Renal cortical epithelial cell (primary cell): ENCODE measurements at places on chromosomes 13 and 19. TPM values are rescaled to one million over a fixed set of nuclear protein-coding genes. Genes with fewer than 3 reads are reported as not detected.

DNA sequence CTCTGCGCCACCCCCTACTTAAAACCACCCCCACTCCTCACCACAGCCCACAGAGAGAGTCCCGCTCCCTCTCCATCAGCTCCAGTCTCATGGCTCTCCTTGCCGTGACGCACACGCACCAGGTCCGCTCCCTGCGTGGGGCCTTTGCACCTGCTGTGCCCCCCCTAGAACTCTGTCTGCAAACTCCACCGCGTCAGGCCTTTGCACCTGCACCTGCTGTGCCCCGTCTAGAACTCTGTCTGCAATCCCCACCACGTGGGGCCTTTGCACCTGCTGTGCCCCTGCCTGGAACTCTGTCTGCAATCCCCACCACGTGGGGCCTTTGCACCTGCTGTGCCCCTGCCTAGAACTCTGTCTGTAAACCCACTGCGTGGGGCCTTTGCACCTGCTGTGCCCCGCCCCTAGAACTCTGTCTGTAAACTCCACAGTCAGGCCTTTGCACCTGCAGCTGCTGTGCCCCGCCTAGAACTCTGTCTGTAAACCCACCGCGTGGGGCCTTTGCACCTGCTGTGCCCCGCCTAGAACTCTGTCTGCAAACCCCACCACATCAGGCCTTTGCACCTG lies 4.2 kb downstream of the SHC2 start:
- no peak for DNase-seq

DNA sequence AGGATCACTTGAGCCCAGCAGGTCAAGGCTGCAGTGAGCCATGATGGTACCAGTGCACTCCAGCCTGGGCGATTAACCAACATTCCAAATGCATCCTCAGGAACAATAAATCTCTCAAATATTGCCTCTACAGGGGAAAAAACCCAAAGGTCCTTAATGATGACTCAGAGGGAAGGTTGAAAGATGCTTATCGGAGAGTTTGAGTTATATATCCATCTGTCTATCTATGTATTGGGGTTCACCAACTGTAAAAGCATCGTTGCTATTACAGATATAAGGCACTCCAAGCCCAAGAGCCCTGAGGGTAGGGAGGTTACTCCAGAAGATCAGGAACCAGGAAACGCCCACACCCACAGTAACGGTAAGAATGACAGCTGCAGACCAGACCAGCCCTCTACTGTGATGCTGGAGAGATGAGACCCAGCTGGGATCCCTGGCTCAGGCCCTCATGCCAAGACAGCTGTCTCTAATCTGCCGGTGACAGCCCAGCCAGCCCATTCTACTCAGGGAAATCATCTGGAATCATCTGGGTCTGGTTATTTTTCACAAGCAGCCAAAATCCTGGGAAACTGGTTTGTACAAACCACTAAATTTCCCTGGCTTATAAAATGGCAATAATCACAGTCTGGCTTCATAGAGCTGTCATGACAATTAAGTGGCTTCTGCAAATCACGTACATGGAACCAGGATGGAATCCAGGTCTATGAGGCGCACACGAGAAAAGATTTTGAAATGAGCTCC lies 23.8 kb downstream of the TEX101 start:
- no peak for DNase-seq

GRCh38 chr13:62088165-62088564 lies 672.5 kb upstream of the PCDH20 start:
- no peak for DNase-seq

DNA sequence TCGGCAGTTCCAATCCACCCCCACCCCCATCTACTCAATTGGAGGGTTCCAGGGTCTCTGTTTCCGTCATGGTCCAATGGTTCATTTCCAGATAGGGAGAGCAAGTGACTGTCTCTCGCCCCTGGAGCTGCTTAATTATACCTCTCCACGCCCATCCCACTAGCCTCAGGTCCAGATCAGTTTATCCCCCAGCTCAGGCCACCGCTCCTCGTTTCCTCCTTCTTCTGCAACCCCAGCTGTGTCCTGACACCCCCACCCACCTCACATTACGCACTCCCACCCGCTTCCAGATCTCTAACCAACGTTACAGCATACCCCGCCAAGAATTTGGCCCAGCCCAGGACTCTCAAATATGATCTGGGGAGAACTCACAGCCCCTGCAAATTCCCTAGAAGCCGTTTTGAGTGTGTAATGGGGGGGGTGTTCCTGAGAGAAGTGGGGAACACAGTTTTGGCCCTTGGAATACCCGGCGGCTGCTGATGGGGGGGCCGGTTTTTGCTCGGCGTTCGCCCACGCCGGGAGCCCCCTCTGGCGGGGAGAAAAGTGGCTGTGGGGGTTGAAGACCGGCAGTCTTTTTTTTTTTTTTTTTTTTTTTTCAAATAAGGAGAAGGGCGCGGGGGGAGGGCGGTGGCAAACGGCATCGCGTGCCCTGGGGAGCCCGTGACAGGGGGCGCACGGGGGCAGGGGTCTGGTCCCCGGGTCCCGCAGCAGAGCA lies 1.7 kb upstream of the PDE4A start:
- DNase-seq = no peak

CYP4F22 gene
- total RNA-seq = not detected in 2 replicates

ZNF841 gene
- total RNA-seq = 18.8 and 22.8 TPM in 2 replicates

ZNF256 gene
- 3.5 and 6.8 TPM in 2 replicates for total RNA-seq
